ENCODE measurements at places on chromosomes 5 and 9.

DNA sequence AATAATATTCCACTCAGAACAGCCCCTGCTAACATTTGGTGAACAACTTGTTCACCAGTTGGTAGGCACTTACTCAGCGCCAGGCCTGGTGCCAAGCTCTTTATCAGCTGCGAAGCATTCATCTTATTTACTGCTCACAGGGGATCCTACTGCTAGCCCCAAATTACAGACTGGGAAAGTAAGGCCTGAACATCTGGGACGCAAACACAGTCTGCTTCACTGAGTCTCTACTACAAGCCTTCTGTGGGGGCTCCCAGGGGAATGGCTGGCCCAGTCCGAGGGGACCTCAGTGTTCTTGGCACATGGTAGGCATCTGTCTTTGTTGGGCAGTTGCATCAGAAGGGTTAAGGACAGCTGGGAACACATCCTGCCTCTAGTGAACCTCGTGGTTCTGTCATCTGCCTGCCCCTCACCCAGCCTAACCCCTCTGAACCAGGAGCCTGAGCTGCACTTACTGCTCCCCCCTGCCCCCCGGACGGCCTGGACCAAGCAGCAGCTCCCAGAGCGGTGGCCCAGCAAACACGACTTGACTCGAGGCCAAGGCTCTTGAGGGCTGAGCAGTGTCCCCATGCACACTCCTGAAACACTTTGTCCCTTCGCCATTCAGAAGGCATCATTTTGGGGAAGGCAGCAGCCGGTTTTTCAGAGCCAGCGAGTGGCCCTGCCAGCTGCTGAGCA lies at the start of gene PHYHD1:
Gene PHYHD1 (plus strand): TSS at position 602 of the 678 bp plus-strand sequence. CDS start 1,342 bp downstream, outside the sequence.
- DNase-seq, result no peak

DNA sequence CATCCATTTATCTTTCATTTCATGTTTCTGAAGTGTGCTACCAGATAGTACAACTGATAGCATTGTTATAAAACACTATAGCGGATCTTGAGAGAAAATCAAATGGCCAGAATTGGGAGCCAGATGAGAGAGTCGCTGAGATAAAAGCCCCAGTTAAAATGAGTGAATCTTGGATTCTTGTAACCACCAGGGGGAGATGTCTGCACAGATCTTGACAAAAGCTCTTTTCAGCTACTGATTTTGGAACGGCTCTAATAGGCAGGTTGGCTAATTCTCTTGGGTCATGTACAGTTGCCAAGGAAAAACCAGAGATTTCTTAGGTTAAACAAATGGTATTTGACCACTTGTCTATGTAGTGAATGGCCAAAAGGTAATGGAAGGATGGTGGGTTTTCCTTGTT lies 21.7 kb downstream of the F2RL2 start:
- peak; percentile 57 for DNase-seq

DNA sequence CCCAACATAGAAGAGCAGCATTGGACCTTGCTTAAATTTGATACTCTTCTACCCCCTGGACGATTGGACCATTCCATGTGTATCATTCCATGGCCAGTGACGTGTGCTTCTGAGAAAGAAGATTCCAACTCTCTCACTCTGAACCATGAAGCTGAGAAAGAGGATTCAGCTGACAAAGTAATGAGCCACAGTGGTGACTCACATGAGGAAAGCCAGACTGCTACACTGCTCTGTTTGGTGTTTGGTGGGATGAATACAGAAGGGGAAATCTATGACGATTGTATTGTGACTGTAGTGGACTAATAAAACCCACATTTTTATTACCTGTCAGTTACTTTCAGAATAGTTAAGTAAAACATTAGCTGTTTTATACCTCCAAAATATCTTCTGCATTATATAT lies 7.5 kb downstream of the HSPA5 start:
- no peak for DNase-seq

DNA sequence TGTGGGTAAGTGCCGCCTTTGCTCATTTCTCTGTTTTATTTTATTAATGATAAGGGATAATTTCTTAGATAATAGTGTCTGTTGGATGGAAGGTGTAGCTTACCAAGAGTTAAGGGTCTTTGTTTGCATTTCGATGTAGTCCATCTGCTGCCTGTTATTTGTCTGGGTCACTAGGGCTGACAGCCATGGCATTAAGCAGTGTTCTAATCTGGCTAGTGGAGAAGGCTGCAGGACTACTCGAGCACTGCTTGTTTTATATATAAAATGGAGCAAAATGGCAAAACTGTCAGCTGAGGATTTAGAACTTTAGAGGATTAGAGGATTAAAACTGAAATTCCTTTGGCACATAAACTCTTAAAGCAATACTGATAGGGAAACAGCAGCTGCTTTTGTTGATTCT lies 67.5 kb downstream of the C7 start:
- no peak for DNase-seq

DNA sequence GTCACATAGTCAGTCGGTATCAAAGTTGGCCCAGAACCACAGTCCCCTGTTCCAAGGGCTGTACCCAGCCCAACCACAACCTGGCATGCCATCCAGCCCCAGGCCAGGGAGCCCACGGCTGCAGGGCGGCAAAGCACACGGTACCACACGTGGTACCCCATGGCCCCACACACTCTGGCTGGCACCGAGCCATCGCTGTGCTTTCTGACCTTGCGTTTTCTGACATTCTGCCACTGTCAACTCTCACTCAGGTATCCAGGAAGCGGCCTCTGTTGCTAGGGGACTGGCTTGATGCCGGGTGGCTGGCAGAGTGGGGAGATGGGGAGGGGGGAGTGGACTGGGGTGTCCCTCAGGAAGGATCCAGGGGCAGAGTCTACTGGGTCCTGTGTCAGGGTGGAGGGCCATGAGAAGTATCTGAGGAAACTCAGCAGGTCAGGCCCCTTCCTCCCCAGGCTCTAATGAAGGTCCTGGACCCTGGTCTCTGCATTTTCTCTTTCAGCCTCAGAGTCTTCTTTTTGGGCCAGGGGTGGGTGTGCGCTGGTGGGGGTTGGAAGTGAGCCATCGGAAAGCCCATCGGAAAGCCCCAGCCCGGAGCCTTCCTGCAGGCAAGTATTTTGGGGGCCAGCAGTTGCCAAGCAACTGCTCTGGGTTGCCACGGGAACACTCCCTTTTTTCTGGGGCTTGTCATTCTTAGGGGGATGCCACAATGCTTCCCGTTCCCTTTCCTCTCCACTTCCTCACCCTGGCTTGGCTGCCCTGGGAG lies 21.0 kb upstream of the RALGDS start:
- no peak for DNase-seq

- DNase-seq, result peak; percentile 13
Observed at GRCh38 chr9:38641985-38642864, 21.8 kb upstream of the ANKRD18A start.

- DNase-seq, result no peak
Observed at GRCh38 chr9:122110100-122110833, 17.2 kb upstream of the TTLL11 start.

- DNase-seq, result no peak
Observed at GRCh38 chr5:78908173-78909061, 76.7 kb downstream of the ARSB start.

DNA sequence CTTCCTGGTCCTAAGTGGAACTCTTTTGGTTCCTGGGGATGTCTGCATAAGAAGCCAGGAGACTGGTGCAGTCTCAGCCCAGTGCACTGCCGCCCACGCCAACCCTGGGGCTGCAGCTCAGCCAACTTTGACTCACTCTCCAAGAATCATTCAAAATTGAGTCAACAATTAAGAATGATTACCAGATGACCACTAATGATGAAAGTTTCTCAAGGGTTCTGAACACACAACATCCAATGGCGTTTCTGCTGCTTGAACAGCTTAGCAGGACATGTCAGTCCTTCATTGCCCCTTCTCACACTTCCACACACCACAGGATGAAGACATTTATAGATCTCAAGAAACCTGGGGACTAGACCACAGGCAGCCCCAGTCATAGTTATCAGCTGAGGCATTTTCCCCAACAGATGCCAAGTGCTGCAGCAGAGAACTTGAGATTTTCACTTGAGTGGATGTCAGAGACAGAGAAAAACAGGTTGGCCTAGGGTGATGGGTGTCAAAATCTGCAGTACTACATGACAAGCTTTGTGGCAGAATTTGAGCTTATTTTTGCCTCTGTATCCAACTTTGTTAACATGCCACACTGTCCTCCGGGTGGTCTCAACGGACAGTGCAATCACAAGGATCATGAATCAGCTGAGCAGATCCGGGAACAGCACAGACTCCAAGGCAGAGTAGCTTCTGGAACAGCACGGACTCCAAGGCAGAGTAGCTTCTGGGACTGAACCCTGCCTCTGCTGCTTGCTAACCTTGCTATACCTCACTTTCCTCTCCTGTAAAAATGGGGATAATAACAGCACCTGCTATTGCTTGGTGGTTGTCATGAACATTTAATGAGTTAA lies 356.1 kb downstream of the SPOCK1 start:
- DNase-seq, result peak; percentile 60

DNA sequence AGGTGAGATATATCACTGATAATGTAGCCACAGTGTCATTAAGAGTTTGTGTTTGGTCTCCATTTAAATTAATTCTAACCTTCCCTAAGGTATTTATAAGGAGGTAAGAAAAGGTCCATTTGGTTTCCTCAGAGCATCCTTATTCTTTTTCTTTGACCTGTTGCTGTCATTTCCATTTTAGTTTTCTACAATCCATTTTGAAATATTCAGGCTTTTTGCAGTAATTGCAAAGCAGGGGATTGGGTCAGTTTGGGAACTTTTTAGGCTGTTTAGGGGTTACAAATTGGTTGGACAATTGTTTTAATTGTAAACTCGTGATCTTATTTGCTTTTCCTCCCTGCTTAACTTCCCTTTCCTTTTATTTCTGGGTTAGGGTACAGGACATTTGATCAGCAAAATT lies 42.6 kb upstream of the PDZD2 start:
- DNase-seq, result no peak

- no peak for DNase-seq
Observed at GRCh38 chr9:112796485-112796884, 45.9 kb downstream of the SNX30 start.

DNA sequence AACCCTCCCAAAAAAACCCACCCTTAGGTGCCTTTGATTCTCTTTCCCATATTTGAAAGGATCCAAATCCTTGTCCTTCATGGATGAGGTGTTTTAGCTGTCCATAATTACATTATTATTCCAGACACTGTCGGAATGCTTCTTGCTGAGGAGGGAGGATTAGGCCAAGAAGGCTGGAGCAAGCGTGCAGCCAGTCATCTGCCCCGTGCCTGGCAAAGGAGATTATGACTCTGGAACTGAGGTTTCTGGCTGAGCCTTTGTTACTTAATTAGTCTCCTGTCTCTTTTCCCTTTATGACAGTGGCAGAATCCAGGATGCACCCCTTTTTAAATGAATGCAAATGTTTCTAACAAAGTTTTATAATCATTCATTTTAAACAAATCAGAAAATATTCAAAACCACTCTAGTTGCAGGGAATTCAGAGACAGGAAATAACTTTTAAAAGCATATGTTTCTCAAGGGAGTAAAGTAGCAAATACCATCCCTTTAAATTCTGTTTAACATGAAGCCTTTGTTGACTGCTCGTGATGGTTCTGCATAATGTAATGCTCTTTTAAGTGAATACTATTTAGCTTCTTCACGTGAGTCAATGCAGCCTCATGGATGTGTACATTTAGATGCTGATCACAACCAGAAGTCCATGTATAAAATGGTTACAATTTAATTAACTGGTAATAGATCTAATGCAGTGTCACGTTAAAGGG lies 69.8 kb downstream of the GALNT10 start:
- DNase-seq, result no peak

DNA sequence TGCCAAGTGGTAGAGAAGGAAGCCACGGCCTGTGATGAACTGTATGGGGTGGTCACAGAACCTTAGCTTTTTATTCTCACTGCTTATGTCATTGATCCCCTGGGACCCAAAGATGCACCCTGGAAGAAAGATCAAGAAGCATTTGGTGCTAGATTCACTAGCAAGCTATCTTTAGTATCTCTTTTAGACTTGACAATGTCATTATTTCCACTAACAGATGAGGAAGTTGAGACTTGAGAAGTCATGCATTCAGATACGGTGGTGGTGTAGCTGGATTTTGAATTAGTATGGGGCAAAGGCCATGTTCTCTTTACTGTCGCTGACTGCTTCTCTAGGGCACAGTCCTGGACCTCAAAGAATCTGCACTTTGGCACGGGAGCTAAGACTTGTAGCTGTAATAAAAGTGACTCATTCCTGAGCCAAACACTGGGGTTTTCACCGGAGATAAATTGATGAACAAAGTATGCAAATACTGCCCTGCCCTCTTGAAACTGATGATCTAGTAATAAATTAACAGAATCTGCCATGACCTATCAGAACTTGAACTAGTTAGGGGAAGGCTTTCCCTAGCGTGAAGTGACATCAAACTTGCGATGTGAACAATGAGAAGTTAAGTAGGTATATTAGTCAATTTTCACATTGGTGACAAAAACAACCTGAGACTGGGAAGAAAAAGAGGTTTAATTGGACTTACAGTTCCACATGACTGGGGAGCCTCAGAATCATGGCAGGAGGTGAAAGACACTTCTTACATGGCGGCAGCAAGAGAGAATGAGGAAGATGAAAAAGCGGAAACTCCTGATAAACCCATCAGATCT lies 5.4 kb downstream of the GDA start:
- DNase-seq, result peak; percentile 44

DNA sequence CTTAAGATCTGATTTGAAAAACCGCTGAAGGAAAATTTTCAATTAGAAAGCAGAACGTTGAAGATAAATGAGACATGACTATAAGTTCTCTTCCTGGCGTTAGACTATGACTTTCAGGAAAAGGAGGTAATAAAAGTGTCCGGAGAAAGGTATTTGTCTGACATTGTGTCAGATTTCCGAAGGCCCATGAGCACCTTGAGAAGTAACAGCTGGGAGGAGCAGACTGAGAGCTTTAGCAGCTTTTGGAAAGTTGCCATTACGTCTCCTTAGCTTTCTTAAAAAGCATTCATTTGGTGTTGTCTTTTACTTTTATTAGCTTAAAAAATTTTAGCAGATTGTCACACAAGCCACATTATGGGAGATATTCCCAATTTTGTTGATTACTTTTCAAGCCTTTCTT lies 363.5 kb downstream of the NDUFS4 start:
- DNase-seq, result no peak
